ENCODE measurements at places on chromosomes 1 and 21.

DNA sequence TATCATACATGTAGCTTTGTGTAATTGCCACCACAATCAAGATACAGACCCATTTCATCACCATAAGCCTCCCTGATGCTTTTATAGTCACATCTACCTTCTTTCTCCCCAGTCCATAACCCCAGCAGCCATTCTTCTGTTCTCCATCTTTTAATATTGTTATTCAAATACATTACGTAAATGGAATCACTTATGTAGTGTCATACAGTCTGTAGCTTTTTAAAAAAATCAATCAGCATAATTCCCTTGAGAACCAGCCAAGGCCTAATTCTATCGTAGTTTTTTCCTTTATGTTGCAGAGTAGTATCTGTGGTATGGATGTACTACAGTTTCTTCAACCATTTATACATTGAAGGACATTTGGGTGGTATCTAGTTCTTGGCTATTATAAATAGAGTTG, 31.6 kb upstream of the WDR26 start:
- no peak for DNase-seq

GRCh38 chr1:81832573-81832972, 31.8 kb downstream of the ADGRL2 start:
- DNase-seq = peak; percentile 26

- DNase-seq = peak; percentile 52
Measured at GRCh38 chr1:35539073-35539823, 18.0 kb downstream of the KIAA0319L start.

- peak; percentile 93 for DNase-seq
Measured at GRCh38 chr1:95086949-95087533, 14.3 kb upstream of the ALG14 start.

DNA sequence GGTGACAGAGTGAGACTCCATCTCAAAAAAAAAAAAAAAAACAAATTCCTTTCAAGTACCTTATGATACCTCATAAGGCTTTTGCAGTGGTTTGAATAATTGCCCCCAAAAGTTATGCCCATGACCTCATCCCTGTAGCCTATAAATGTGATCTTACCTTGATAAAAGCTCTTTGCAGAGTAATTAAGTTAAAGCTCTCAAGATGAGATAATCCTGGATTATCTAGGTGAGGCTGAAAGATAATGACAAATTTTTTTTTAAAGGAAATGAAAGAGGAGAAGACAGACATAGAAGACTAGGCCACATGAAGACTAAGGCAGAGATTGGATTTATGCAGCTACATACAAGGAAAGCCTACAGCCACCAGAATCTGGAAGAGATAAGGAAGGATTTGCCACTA, 20.7 kb upstream of the EDEM3 start:
- DNase-seq = no peak

DNA sequence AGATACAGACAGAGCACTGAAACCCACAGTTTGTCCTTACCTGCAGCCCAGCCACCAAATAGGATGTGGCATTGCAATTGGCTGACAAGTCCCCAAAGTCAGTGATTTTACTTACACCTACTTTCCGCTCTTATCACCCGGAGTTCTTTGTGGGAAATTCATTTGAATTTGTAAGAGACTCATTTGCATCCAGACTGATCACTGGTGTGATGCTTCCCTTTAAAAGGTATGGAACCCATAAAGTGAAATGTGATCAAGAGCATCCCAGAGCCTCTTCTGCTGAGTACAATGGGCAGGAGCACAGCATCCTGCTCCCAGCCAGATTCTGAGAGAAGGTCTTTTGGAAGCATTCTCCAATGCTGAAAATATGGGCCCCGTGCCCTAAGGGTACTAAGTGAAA, 161.4 kb downstream of the DAB1 start:
- DNase-seq = no peak

DNA sequence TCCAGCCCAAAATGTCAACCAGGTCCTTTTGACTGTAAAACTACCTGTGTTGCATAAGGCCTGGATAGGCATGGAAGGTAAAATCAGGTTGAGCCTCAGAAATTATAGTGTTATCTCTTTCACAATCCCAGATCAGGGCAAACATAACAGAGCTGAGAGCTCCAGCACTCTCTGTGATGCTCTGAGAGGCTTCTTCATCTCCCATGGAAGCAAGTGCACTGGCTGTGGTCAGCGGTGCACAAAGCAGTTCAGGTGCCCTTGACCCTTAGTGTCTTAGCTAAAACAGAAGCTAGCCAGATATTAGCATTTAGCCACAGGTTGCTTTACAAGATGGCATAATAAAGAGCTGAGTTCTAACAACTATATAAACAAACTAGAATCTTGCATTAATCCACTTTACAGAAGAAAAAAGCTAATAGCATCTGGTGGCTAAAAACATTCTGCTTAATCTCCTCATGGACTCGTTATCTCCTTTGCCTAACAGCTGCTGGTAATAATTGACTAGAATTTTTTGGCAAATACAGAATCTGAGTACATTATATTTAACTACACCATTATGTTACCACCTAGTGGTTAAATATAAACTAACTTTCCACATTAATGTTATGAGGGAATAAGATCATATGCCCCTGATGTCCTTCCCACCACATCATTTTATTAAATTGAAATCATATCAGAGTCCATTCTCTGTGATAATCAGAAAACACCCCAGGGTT, 25.6 kb upstream of the POGK start:
- DNase-seq = no peak

DNA sequence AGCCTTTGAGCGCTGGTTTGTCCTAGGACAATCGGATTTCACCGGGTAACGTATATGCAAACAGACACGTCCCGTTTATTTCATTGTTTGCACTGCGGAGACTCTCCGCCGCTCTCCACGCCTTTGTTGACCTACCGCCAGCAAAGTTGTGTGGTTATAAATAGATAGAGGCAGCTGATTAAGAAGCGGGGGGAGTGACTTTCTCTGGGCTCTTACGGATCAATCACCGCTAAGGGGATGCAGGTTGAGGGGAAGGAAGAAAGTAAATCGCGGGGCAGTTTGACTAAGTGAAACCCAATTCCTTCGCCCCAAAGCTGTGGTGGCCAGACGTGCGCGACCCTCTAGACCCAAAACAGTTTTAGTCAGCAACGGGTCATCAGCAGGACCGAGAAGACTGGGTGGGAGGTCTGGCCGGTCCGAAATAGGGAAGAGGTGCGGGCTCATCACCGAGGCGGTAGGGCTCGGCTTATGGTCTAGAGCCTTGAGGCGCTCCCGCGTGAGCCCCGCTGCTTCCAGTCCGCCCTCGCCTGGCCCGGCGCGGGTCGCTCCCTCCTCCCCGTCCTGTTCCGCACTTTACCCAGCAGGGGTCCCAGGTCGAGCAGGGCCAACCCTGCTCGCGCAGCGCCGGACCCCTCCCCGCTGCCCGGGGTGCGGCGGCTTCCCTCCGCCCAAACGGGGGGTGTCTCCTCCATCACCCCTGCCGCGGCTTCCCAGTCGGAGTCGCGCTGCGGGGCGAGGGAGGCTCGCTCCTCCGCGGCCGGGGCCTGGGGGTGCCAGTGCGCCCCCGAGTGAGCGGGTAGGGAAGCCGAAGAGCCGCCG, 120.8 kb upstream of the RRP15 start:
- DNase-seq = peak; percentile 45

DNA sequence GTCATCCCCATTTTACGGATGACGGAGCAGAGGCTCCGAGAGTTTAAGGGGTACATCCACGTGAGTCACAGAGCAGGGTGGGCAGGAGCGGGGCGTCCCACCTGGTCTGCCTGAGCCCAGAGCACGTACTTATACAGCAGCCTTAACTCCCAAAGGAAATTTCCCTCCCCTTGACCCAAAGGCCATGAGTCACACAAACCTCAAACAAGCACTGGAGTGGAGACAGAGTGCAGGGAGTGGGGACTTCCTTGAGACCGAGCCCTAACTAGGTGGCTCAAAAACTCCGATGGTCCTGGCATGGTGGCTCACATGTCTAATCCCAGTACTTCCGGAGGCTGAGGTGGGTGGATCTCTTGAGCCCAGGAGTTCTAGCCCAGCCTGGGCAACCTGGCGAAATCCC, 141.6 kb upstream of the KLHDC7A start:
- no peak for DNase-seq

- no peak for DNase-seq
Measured at GRCh38 chr1:106360252-106360651, 696.2 kb upstream of the PRMT6 start.

DNA sequence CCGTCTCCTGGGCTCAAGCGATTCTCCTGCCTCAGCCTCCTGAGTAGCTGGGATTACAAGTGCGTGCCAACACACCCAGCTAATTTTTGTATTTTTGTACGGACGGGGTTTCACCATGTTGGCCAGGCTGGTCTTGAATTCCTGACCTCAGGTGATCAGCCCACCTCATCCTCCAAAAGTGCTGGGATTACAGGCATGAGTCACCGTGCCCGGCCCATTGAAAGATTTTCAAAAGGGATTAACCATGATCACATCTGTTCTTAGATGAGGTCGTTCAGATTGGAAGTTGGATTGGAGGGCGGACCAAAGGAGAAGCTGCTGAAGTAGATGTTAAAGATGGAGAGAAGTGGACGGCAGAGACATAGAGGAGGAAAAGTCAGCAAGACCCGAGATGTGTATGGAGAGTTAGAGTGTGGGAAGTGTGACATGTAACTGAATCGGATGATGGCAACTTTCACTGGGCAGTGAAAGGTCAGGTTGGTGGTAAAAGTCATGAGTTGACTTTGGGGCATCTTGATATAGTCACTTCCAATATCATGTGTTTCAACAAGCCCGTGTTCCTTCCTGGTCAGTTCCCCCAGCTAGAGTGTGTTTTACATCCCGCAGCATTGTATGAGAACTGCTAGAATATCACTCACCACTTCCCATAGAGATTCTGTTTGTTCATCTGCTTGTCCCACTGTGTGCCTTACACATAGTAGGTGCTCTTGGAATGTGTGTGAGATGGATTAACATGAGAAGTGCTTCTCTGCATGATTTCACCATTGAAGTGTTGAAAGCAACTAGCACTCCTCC, 54.4 kb upstream of the TINAGL1 start:
- DNase-seq = no peak

DNA sequence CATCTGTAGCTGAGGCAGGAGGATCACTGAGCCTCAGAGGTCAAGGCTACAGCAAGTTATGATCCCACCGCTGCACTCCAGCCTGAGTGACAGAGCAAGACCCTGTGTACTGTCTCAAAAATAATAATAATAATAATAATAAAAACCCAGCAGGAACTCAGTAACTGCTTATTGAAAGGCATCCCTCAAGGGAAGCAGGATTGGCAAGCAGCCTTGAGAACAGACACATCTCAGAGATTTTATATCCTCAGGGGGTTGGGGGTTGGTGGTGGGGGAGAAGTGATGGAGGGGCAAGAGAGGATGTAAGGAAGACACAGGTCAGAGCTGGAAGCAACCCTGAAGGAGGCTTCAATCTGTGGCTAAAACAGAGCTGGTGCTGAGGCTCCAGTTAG, 29.6 kb downstream of the GNB1 start:
- DNase-seq = no peak

- DNase-seq = peak; percentile 34
Measured at GRCh38 chr1:17831597-17831996, 76.5 kb downstream of the ACTL8 start.

DNA sequence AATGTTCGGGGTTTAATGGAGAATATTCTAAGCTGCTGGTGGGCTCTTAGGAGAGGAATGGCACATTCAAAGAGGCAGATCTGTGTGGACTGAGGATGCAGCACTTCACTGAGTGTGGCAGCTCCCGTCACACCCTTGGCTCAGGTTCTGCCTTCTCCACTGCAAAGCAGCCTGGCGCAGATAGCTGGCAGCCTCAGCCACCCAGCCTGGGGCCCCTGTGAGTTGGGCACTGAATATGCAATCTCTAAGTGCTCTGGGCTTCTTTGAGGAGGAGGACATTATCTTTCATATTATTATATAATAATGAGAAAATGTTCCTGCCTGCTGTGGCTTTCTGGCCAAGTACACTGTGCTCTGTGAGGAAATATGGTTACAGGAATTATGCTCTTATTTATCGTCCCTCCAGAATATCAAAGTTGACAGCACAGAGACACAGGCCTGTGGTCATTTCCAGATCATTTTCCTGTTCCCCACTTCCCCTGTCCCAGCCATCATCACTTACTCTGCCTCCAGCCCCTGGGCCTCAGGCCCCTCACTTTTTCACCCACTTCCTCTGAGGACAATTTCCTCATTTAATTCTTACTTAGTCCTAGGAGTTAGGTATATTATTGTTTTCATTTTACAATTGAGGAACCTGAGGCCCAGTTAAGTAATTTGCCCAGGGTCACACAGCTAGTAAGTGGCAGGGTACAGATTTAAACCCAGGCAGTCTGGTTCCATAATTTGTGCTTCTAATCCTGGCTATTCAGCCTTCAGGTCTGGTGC, 53.6 kb downstream of the MAB21L3 start:
- DNase-seq = no peak

DNA sequence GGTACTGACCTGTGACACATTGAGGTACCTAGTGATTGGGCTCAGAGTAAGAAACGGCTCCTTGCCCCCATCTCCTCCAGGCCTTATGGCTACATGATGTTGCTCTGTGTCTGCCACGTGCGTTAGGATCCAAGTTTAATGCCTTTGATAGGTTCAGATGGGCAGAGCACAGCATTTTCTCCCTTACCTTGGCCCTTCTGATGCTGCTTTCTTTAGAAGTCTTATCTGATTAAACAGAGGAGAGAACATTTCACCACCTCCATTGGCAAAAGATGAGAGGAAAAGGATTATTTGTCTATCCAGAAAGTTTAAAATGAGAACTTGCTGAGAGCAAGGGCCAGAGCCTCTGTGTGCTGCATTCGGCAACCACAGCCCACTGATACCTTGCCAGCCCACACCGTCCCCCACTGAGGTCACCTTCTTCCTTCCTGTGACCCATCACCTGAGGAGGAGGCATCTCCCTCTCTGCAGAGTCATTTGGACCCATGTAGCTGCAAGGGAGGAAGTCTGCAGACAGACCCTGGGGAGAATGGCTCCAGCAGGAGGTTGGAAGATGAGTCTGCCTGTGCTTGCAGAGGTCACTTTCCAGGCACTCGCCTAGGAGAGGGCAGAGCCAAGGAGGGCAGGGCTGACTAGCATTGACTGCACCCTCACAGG, 16.7 kb downstream of the SHISA4 start:
- DNase-seq = no peak

- no peak for DNase-seq
Measured at GRCh38 chr1:202551683-202552082, 158.6 kb downstream of the SYT2 start.

DNA sequence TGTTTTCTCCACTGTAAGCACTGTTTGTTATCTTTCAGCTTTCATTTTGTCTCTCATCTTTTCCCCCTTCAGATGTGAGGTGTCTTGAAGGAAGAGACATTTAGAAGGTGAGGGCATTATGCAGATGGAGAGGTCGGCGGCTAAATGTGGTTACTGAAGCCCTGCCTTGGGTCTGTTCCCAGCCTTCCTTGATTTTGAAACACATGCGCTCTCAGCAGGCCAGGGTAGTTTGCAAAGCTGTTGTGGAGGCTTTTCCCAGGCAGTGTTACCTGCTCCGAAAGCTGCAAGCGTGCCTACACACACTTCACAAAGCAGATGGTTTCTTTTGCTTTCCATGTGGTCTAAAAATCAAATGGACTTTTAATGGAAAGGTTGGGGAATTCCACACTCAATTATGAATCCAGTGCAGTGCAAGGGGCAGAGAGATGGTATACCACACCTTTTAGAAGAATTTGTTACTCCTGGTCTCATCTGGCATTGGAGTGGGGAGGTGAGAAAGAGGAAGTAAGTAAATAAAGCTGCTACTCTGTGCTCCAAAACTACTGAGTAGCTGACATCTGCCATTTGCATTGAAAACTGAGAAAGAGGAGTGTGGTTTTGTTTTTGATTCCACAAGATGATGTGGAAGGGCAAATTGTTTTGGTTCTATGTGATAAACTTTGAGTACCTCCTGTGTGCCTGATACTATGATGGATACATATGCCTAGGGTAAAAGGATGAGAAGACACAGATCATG, 91.9 kb downstream of the NFIA start:
- no peak for DNase-seq

GRCh38 chr21:43900690-43901089, 35.7 kb downstream of the AGPAT3 start:
- DNase-seq = no peak
